ENCODE measurements at places on chromosomes 2 and 18.
A peak's percentile ranks its signal among the peaks of the same experiment; 100 is the strongest.

- DNase-seq = no peak
These were observed 124.8 kb downstream of the ZNF516 start for GRCh38 chr18:76370201-76370600.

- no peak for DNase-seq
These were observed 424.5 kb downstream of the STK39 start for GRCh38 chr2:167822690-167823465.

- DNase-seq = no peak
These were observed 58.3 kb upstream of the MAPRE3 start for GRCh38 chr2:26911911-26912861.

- DNase-seq = no peak
These were observed 73.2 kb downstream of the TTN start for GRCh38 chr2:178733975-178734374.

- DNase-seq = peak; percentile 13
These were observed 497 bp downstream of the PLA2R1 start for GRCh38 chr2:160061944-160062291.

DNA sequence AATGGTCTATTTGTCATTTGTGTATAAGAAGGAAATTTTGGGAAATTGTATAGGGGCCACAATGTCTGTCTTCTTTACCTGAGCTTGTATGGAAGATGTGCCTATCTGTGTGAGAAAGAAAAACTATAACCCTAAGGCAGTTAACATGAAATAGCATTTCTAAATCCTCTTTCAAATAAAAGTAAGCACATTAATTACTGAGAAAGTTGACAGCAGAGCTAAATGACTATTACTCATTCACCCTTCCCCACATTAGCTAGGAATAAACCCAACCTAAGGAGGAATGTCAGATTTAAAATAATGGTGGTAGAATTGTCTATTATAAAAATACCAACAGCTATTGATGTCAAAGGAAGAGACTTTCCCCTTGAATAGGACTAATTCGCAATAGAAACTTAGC lies 56.2 kb downstream of the SLC38A11 start:
- no peak for DNase-seq

- peak; percentile 73 for DNase-seq
These were observed 132.0 kb upstream of the CCDC195 start for GRCh38 chr2:224847961-224848850.
